ENCODE measurements at places on chromosomes 12 and 14. TPM values are rescaled to one million over a fixed set of nuclear protein-coding genes. Genes with fewer than 3 reads are reported as not detected.

DNA sequence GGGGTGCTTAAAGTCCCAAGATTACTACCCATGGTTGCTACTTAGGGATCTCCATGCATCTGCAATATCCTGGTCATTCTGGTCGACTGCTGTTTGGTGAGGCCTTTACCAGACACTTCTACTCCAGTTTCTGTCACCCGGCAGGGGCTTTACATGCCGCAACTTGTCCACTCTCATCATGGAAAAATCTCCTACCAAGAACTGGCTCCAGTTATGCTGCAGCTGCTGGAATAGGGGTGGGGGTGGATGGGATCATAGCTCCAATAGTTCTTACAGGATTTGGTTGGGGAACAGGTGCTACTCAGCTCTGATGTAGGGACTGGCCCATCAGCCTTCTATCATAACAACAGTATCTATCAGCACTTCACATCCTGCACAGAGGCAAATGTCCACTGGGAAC, 51.6 kb downstream of the SPTB start:
- DNase-seq, result no peak

DNA sequence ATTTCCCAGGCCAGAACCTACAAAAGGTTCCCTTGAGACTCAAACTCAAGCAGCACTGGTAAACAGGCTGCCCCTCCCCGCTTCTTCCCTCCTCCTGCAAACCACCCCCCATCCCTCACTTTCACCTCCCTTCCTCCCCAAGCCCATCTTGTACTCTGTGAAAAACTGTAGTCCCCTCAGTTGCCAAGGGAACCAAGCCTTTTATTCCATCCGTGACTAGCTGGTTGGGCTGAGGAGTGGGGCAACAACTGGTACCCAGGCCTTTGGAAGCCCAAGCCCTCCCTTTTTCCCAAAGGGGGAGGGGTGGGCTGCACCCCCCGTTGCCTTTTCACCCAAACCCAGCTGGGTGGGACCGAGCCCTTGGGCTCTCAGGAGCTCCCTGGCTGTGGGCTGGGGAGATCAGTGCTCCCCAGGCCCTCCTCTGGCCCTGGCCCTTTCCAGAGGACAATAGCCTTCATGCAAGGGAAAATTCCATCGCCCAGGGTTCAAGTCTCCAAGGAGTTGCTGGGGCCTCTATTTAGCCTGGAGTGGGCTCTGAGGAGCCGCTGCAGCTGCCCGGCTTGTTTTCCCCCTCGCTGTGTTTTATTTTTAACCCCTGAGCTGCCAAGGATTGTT, 61.9 kb downstream of the ZFP36L1 start:
- no peak for DNase-seq

GRCh38 chr12:536751-537245, 77.1 kb downstream of the B4GALNT3 start:
- no peak for DNase-seq

DNA sequence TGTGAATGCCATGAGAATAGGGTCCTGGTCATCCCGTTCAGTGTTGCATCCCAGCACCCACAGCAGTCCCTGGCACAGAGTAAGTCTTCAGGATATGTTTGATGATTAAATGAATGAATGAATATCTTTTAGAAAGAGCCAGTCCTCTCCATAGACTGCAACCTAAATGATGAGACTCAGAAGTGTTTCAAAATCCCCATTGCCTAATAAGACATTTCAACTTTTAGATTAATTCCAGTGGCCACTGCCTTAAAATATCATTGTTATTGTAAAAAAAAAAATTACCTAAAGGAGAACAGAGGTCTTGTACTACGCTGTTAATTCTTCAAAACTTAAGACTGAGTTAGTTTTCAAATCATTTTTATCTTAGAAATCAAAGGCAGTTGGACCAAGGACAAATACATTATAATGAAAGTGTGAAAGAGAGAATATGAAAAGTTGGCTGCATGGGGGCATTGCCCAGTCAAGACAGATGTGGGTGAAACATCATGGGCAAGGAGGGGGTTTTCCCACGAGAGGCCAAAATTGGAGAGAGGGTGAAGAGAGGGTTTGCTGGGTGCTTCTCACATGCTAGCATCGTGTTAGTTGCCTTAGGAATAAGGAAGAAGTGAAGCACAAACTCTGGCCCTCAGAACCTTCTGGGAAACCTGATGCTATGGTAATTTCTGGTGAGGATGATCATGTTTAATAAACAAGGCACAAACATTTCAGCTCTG, 26.3 kb upstream of the CPM start:
- no peak for DNase-seq

DNA sequence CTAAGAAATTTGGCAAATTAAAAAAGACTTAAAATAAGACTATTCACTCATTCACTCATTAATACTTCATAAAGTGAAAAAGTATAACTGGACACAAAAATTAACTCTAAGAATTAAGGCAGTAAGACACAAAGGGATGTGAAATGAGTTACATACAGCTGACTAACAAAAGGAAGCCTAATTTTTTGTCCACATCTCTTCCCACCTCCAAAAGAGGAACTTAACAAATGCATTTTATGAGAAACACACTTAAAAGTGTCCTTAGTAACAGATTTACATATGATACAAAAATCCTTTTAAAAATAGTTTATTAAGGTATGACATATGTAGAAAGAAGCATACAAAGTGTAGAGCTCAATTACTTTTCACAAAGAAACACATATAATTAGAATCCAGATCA, 88.9 kb downstream of the NUMB start:
- no peak for DNase-seq

DNA sequence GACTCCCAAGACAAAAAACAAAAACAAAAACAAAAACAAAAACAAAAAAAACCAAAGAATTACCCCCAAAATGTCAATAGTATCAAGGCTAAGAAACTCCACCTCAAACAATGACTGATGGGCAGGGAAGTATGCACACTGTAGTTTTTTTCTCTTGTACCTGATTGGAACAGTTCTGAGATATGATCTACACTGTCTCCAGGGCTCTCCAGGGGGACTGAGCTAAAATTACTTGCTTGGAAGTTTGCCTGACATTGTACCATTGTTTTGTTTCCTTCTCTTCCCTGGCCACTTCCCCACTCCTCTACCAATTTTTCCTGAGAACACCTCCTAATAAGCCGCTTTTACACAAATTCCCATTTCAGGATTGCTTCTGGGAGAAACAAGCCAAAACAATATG, 22.3 kb upstream of the CATSPERB start:
- no peak for DNase-seq

GRCh38 chr12:67927324-67927723, 61.9 kb upstream of the IFNG-AS1 start:
- no peak for DNase-seq

GRCh38 chr12:1328391-1328790, 266.0 kb downstream of the FBXL14 start:
- no peak for DNase-seq

Gene RFLNA
- not detected for total RNA-seq
